ENCODE measurements at places on chromosomes 7 and 10.

DNA sequence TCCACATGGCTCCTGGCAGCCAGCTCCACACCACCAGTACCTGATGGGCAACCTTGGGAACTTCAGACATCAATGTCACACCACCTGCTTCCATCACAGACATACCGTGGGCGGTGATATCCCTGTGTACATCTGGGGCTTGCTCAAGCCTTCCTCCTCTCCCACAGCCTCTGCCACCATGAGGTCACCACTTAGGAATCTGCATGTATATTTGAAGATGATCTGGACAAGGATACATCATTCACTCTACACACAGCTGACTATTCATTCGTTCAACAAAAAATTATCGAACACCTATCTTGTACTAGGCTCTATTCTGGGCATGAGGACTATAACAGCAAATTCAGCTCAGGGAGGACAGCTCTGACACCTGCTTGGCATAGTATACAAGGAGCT, 6.8 kb downstream of the DLG5 start:
- no peak for DNase-seq

DNA sequence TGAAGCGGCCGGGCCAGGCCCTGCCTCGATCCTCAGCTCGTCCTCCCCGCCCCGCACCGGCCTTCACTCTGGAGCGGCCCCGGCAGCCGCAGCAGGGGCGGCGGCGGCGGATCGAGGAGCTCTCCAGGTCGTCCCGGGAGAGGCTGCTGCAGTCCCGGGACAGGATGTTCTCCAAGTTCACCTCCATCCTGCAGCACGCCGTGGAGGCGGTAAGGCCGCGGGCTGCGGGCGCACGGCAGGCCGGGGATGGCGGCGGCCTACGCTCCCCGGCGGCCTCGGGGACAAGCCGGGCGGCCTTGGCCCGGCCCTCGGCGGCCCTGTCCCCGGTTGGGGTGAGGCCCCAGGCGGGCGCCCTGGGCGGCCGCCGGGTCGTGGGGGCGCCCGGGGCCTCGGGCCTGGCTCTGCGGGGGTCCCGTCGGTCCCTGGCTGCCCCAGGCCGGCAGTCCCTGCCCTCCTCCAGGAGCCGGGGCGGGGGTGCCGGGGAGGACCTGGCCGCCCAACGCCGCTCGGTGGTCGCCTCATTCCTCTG, 399 bp downstream of the FHIP2A start:
- no peak for DNase-seq

DNA sequence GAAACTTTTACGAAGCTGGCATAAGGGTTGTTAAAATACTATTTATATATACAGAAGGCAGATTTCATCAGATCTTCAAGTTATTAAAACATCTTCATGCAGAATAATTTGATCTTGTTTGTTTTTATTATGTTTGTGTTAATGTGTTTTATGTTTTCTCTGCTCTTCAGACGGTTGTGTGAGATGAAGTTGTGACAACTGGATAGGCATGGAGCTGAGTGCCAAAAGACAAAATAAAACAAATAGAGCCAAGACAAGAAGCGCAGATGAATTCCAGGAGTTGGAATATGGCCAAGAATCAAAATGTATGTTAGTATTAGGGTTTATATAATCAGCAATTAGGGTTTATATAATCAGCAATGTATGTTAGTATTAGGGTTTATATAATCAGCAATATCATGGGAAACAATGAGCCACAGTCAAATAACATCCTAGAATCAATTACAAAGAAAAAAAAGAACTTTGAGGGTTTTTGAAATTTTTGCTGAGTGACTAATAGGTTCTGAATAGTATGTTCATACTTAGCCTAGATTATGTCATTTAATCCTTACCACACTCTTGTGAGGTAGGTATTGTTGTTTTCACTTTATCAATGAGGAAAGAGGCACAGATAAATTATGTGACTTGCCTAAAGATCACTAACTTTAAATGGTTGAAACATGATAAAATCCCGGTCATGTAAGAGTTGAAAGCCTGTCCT, 488.0 kb upstream of the STEAP1 start:
- DNase-seq: no peak

DNA sequence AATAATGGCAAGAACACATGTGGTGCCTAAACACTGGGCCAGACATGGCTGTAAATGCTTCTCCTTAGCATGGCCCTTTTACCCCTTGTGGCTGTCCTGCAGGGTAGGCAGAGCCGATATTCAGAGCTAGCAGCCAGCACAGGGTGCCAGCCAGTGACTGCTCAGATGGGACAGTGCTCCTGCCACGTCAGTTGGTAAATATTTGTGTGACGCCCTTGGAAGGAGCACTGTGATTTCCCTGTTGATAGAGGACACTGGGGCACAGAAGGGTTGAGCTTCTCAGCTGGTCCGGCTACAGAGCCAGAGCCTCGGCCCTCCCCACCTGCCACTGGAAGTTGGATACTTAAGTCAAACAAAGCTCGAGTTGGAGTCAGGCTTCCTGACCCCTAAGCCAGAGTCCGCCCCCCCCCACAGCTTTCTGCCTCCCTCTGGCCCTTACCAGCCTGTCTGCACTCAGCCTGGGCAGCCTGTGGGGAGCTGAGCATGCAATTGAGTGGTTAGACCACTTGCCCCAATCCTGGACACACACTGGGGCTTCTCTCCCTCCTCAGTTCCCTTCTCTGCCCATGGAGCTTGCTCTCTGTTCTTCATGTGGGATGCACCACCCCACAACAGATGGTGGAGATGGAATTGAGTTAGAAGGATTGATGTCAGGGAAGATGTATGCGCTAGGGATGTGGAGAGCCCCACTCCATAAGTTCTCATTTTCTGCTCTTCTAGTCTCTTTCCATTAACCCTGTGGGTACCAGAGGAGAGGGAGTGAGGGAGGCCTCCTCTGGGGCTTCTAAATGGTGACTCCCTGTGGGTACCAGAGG, 350.8 kb downstream of the PLXNA4 start:
- no peak for DNase-seq

DNA sequence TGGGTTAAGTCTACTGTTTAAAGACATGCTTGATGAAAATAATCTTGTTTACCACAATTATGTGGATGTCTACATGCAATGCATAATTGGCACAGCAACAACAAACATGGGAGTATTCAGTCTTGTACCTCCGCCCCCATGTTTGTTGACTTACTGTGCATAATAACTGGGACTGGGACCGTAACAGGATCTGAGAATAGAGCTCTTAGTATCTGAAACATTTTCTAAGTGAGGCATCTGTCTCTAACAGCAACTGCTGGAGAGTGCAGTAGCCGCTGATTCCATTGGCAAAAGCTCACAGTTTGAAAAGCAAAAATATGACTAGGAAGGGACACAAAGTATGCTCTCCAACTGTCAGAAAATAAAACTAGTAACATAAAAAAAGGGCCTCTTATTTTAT, 61.6 kb downstream of the ENO4 start:
- no peak for DNase-seq

DNA sequence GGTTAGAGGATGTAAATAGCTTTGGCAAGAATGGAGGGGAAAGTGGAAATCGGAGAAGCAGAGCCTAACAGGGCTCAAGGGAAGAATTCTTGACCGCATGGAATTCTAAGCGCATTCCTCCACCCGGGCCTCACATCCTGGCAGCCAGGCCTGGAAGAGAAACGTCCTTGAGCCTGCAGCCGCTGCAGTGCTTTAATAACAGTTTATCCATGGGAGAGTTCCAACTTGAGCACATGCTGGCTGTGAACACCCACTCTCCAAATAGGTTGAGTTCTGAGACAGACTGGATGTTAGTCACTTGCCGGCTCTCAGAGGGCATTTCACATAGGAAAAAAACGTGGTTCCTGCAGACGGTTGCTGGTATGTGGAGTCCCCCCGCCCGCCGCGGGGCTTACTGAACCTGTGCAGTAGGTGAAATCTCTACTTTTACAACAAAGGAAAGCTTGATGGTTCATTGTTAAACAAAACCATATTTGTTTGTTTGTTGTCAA, 61.4 kb upstream of the STEAP1B start:
- no peak for DNase-seq

GRCh38 chr10:33041783-33042437, 83.9 kb upstream of the ITGB1 start:
- no peak for DNase-seq

- DNase-seq: no peak
Measured at GRCh38 chr7:121953164-121953563, 80.2 kb downstream of the PTPRZ1 start.

- DNase-seq: no peak
Measured at GRCh38 chr7:77548206-77548605, 11.1 kb downstream of the PTPN12 start.

- DNase-seq: no peak
Measured at GRCh38 chr10:28939281-28940157, 262.2 kb downstream of the BAMBI start.

GRCh38 chr10:52032681-52033629, 281.1 kb upstream of the DKK1 start:
- DNase-seq: no peak

DNA sequence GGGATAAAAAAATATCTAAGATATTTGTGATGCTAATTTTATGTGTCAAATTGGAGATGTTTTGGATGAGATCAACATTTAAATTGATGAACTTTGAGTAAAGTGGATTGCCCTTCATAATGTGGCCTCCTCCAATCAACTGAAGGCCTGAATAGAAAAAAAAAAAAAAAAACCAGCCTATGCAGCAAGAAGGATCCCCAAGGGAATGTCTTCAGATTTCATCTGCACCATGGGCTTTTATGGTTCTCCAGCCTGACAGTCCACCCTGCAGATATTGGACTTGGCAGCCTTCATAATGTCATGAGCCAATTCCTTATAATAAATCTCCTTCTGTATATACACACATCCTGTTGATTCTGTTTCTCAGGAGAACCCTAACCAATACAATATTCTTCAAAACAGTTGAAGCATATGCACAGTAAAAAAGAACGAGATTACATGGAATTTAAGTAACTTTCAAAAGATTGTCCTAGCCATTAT, 316.9 kb upstream of the PLXDC2 start:
- no peak for DNase-seq

- no peak for DNase-seq
Measured at GRCh38 chr7:11505471-11505985, 326.5 kb downstream of the THSD7A start.

GRCh38 chr7:94701555-94701973, 45.6 kb upstream of the SGCE start:
- DNase-seq: no peak

DNA sequence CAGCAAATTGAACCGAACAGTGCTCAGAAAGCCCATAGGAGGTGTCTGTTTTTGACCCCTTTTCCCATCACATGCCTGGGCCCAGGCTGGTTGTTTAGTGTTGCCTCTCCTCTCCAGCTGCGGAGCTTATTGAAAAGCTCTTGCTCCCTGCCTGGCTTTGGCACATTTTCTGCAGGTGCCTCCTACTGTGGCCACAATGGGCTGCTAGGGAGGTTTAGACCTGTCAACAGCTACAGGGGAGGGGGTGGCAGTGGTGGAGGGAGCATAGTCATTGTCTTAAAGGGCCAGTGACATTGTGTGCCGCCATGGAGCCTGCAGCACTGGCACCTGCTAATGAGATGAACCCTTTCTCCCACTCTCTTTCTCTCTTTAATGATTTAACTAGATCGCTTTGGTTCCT, 13.2 kb upstream of the ENO4 start:
- no peak for DNase-seq

- DNase-seq: no peak
Measured at GRCh38 chr7:851204-851603, 18.9 kb downstream of the SUN1 start.

- DNase-seq: no peak
Measured at GRCh38 chr7:93551063-93551895, 23.2 kb downstream of the CALCR start.

DNA sequence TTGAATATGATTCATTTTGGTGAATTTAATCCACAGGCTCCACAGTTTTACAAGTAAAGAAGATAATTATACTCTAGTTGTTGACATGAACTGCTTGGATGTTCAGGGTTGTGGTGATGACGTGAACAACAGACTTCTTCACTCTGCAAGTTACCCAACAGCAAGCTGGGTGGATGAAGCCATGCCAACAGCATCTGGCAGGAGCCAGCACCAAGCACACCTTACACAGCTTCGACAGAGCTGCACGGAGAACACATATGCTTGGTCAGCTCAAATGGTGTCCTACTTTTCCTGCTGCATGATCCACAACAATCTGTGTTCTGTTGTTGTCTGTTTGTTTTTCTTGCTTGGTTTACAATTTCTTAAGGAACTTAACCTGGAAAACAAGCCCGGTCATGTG, 9.8 kb downstream of the NOD1 start:
- DNase-seq: no peak

DNA sequence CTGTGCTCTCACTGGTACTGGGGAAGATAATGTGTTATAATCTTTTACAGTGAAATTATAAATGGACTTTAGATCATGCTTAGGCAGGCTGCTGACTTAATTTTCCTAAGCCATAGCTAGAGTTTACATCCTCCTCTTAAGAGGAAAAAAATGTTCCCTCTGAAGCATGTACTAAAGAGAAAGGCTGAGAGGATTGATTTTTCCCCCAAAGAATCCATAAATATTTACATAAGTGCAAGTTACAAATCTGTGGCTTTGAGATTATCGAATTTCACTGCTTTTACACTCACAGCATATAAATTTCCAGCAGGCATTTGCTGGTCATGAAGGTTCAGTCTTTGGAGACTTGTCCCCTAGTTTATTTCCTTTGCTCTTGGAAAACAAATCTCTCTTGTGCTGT, 43.7 kb downstream of the CREB5 start:
- no peak for DNase-seq
